CD4-positive, alpha-beta memory T cell (primary cell): ENCODE measurements at places on chromosomes 1 and 21. TPM values are rescaled to one million over a fixed set of nuclear protein-coding genes. Genes with fewer than 3 reads are reported as not detected.

- no peak overlapping the region for H3K4me3 ChIP-seq
- H3K4me1 ChIP-seq: no peaks in the 10 kb centered on the region
- DNase-seq: no peak
- H3K27me3 ChIP-seq: no peaks in the 10 kb centered on the region
- no peaks in the 10 kb centered on the region for H3K36me3 ChIP-seq
These were observed 827.1 kb upstream of the B3GALT2 start for GRCh38 chr1:194013561-194013960.

LCE3E gene
- not detected for total RNA-seq

ZFP69 gene
- total RNA-seq: 3.3 TPM

- no peak overlapping the region for H3K4me3 ChIP-seq
- H3K27ac ChIP-seq: no peak overlapping the region
- no peak for DNase-seq
- no peaks in the 10 kb centered on the region for H3K27me3 ChIP-seq
- H3K36me3 ChIP-seq: peaks cover 4% of the 10 kb centered on the region
These were observed 9.8 kb downstream of the MIXL1 start for GRCh38 chr1:226233293-226233692.

GNG4 gene
- total RNA-seq: 0.19 TPM

DNA sequence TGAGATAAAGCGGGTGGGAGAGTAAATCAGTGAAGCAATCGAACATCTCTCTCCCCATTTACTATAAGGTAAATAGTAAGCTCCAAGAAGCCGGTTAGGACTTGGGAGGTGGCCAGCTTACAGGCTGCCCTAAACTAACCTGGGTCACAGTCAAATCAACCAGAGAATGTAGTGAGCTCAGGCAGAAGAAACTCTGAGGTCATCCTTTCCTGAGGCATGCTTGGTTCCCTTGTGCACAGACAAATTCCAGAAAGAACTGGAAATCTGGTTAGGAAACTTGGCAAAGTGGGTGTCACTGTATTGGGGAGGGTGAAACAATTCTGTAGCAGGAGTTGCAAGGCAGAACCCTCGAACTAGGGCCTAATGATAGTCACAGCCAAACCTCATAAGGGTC is 72.5 kb downstream of the NTMT2 start:
- no peaks in the 10 kb centered on the region for H3K36me3 ChIP-seq
- H3K27ac ChIP-seq: no peak overlapping the region
- H3K27me3 ChIP-seq: no peaks in the 10 kb centered on the region
- no peak overlapping the region for H3K4me3 ChIP-seq
- no peak for DNase-seq
- no peaks in the 10 kb centered on the region for H3K4me1 ChIP-seq
